ENCODE measurements at places on chromosomes 4 and X.

- DNase-seq = no peak
These were observed 327.8 kb upstream of the CXorf51B start for GRCh38 chrX:146481735-146482134.

DNA sequence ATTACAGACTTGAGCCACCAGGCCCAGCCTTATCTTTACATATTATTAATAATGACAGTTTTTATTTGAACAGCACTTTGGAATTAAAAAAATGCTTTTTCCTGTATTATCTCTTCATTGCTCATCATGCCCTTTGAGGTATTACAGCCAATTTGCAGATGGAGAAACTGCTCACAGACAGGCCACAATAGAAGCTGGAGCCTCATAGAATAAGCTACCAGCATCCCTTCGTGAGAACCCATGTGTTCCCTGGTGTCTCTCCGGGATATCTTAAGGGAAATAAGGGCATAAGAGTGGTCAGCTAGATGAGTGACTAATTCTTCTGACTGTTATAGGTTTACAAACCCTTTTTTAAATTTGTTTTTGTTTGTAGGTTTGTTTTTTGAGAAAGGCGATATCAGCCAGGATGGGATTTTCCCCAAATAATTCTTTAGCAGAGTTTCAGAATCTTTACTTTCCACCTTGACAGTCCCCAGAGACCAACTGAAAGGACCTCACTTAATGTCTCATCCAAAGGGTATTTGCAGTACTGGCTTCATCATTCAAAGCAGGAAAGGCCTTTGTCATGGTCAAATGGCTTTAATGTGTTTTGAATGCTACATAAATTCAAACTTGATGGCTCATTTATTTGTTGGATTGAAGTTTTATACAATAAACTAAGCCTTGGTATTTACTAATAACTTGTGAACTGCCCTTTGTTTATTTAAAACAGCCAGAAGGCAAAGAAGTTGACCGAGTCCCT is 48.0 kb upstream of the SOD3 start:
- DNase-seq = no peak

DNA sequence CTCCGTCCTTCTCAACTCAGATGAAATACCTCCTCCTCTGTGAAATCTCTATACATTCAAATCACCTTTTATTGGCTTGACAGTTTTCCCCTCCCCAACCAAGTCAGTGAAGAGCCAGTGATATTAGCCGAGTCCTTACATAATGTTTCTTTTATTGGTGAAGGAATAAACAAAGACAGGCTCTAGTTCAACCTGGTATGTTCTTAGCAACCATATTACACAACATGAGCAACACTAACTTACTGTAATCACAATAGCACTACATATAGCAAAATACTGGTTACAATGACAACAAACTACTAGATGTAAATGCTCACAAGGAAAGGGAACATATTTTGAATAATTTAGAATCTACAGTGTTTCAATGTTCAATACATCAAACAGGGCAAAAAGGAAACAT is 19.9 kb downstream of the DHX15 start:
- no peak for DNase-seq

- DNase-seq = no peak
These were observed 127.0 kb downstream of the COX18 start for GRCh38 chr4:72942565-72942964.

DNA sequence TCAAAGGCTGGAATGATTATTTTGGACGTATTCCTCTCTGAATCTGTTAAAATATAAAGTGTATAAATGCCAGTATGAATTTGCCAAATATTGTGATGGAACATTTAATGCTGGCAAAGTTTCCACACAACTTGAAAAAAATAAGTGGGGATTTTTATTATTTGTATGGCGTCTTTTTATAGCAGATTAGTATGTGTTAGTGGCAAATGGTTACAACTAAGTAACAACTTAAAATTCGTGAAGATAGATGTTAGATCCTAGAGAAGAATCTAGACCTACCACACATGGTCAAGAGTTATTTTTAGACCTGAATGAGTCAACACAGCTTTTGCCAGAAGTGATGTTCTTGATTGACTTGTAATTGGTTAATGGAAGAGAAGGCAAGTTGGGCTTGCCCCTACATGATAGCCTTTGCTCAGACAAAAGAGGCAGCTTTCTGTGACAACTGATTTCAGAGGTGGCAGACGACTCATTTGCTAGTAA is 4.8 kb downstream of the CPE start:
- DNase-seq = no peak

DNA sequence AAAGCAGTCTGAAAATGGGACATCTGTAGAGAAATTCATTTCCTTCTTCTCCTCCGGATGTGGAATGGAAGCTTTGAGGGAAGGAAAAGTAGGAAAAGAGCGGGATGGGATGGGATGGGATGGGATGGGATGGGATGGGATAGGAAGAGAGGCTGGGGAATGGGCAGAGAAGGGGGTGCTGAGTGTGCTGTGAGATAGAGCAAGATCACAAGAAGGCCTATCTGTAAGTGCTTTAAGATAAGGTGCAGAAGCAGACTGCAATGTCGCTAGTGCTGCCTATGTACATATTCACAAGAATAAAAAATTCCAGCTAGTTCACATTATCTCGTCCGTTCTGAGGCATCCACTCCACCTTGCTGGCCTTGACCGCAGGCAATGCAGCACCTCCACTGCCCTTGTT is 86.2 kb downstream of the IRF2 start:
- DNase-seq = no peak

- DNase-seq = no peak
These were observed 42.0 kb downstream of the ANXA5 start for GRCh38 chr4:121654738-121655137.

DNA sequence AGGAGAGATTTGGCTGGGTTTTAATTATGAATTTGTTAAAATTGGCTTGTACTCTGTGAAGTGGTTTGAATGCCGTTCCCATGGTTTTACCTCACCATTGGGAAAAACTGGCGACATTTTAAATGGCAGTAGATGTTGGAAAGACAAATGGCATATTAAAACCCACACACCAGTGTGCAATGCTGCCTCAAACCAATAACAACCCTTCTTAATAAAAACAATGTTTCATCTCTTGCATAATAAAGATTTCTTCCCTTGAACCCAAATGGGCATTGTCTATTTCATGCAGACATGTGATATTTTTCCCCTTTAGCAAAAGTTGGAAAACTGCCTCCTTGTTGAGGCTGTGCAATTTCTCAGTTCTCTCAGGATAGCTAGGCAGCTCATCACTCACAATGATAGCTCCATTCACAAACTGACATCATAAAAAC is 33.7 kb downstream of the GABRB1 start:
- no peak for DNase-seq

DNA sequence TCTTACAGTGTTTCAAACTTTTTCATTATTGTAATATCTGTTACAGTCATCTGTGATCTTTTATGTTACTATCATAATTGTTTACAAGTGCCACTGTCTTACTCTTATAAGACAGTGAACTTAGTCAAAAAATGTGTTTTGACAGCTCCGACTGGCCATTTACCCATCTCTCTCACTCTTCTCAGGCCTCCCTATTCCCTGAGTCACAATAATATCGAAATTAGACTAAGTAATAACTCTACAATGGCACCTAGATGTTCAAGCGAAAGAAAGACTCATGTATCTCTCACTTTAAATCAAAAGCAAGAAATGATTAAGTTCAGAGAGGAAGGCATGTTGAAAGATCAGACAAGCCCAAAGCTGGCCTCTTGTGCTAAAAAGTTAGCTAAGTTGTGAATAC is 184.2 kb downstream of the CDS1 start:
- DNase-seq = no peak

- no peak for DNase-seq
These were observed 519 bp downstream of the FOXO4 start for GRCh38 chrX:71095981-71096759.

DNA sequence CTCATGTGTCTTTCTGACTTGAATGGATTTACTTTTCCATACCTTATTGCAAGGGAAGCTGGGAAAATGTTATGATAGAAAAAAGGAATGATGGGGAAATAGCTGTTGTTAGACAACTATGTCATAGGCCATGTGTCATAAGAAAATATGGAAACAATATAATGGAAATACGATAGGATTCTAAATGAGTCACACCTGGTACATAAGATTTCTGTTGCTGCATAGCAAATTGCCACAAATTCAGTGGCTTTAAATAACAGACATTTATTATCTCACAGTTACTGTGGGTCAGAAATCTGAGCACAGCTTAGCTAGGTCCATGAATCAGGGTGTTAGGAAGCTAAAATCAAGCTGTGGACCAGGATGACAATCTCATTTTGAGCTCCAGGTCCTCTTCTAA is 44.6 kb upstream of the ANKRD50 start:
- DNase-seq = no peak

DNA sequence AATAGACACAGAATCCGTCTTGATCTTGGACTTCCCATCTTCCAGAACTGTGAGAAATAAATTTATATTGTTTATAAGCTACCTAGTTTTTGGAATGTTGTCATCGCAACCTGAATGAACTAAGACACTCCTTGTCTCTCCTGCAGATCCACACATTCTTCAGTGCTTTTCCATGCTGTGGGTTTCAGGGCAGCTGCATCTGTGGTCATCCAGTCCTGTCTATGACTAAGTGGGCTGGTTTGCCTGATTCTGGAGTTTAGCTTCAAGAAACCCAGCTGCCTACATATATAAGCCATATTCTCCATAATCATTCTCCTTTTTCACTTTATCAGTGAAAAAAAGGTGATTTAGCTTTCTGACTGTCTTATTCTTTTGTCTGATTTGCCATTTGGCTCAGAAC is 170.3 kb upstream of the KIT start:
- DNase-seq = no peak

DNA sequence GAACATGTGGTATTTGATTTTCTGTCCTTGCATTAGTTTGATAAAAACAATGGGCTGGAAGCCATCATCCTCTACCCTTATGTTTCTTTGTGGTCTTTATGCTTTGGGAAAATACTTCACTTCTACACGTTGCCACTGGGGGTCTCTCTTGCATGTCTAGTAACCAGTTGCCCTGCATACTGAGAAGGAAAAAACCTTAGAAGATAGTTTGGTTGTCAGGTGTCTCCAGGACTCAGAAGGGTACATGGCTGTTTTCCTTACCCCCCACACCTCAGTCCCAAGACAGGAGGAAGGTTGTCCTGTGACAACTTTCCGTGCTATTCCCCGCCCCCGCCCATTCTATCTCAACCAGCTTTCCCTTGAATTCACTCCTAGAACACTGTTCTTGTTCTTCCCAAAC is 62.1 kb upstream of the LANCL3 start:
- no peak for DNase-seq

DNA sequence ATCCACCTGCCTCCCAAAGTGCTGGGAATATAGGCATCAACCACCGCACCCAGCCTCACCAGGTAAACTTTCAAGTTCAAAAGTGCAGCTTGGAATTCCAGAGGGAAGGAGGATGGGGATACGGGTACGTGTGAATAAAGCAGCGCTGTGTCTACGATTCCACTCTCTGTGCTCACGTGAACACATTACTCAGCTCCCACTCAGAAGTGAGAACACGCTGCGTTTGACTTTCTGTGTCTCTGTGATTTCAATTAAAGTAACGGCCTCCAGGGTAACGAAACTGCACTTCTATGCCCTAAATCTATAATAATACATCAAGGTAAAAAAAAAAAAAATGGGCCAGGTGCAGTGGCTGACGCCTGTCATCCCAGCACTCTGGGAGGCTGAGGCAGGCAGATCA is 8.4 kb upstream of the ASMT start:
- no peak for DNase-seq

DNA sequence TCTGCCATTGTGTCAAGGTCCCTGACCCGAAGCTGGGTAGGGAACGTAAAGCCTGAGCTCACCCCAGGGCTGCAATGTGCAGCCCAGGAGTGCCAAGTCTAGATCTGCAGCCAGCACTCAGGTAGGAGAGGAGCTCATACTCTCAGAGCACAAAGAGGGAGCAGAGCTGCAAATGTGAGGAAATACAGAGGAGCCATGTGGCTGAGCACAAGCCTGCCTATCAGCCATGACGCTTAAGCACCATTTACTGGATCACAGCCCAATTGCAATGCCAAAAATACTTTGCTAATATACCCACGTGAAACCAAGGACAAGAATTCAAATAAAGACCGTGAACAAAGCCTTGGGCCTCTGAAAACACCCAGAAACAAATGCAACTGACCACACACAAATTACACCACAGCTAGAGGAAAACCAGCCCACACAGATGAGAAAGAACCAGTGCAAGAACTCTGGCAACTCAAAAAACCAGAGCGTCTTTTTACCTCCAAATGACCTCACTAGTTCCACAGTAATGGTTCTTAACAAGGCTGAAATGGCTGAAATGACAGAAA is 69.0 kb upstream of the HPF1 start:
- DNase-seq = no peak

- no peak for DNase-seq
These were observed 9.8 kb downstream of the GNPDA2 start for GRCh38 chr4:44716597-44716996.

GRCh38 chr4:153326513-153326912 is 18.0 kb upstream of the MND1 start:
- DNase-seq = no peak

DNA sequence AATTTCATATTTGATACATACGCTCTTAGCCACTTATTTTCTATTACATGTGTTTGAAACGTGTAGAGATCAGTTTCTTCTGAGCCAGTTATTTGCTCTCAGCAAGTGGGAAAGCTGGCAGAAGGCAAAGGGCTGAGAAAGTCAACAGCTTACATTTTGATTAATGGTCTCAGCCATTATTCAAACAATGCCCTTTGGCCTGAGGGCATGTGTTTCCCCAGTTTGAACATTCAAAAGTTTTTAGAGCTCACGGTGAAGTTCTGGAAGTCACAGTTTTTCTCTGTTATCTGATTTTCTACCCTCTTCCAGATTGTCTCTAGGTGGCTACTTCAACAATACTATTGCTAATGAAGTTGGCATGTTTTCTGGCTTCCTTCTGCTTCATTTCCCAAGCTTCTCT is 591.8 kb upstream of the CPEB2 start:
- DNase-seq = no peak

GRCh38 chr4:1502976-1503375 is 96.7 kb upstream of the NKX1-1 start:
- no peak for DNase-seq

DNA sequence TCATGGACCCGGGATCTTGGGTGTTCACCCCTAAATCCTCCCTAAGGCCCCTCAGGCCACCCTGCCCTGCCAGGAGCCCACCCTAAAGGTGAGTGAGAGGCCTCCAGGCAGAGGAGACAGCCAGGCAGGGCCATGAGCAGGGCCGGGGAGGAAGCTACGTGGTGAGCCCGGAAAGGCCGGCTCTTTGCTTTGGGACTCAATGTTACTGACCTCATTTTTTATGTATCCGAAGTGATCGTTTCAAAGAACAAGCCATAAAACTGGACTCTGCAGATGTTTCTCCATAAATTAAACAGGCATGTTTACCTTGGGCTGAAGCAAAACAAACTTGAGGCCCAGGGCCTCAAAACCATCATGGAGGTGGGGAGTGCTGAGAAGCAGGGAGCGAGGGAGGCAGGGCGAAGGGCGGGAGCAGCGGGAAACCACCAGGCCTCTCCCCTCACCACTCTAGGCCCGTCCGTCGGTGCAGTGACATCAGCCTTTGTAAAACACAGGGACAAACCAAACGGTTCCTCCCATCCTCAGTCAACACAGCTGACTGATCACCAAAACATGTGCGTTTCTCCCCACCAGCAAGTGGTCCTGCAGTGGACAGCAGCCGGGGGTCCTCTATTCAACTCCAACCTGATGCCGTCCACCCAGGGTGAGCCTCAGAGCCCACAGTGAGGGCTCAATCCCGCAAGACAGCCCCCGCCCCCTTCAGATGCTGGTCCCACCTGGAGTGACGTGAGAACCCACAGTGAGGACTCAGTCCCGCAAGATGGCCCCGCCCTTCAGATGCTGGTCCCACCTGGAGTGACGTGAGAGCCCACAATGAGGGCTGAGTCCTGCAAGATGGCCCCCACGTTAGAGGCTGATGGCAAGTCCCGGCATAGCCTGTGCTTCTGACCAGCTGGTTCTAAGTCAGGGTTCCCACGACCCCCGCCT is 102.9 kb upstream of the LRPAP1 start:
- DNase-seq = no peak
